Karpas-422 (cell line): ENCODE measurements at places on chromosomes 11 and 22. TPM values are rescaled to one million over a fixed set of nuclear protein-coding genes. Genes with fewer than 3 reads are reported as not detected.

Gene YIF1A
- 145 and 154 TPM in 2 replicates for total RNA-seq

Gene ZNF280B
- 2.5 and 10.3 TPM in 2 replicates for total RNA-seq

- H3K4me1 ChIP-seq: no peaks in the 10 kb centered on the region
- no peaks in the 10 kb centered on the region for H3K27me3 ChIP-seq
- peaks cover 4% of the 10 kb centered on the region; the same call in 1 of the 2 replicates for H3K36me3 ChIP-seq
- H3K27ac ChIP-seq: no peak overlapping the region
- no peak overlapping the region for H3K4me3 ChIP-seq
- no peak for DNase-seq
Measured at GRCh38 chr22:46237453-46238124, 12.5 kb downstream of the CDPF1 start.

GRCh38 chr11:125987066-125987641 lies 41.3 kb downstream of the VSIG10L2 start:
- no peaks in the 10 kb centered on the region for H3K4me1 ChIP-seq
- no peak overlapping the region for H3K4me3 ChIP-seq
- H3K27ac ChIP-seq: no peak overlapping the region
- no peak for DNase-seq

- no peak overlapping the region for H3K27ac ChIP-seq
- no peaks in the 10 kb centered on the region for H3K4me1 ChIP-seq
- no peaks in the 10 kb centered on the region for H3K36me3 ChIP-seq
- no peak for DNase-seq
Measured at GRCh38 chr11:36738292-36738861, 140.3 kb upstream of the RAG2 start.

- no peak for DNase-seq
- no peaks in the 10 kb centered on the region for H3K4me1 ChIP-seq
- no peaks in the 10 kb centered on the region for H3K27me3 ChIP-seq
- no peaks in the 10 kb centered on the region for H3K36me3 ChIP-seq
- H3K4me3 ChIP-seq: no peak overlapping the region
- H3K27ac ChIP-seq: no peak overlapping the region
Measured at GRCh38 chr11:65766535-65766934, 14.2 kb downstream of the AP5B1 start.

GRCh38 chr11:31355131-31355530 lies 14.4 kb downstream of the DCDC1 start:
- no peak overlapping the region for H3K4me3 ChIP-seq
- no peak overlapping the region for H3K27ac ChIP-seq
- H3K36me3 ChIP-seq: no peaks in the 10 kb centered on the region
- no peaks in the 10 kb centered on the region for H3K4me1 ChIP-seq

DNA sequence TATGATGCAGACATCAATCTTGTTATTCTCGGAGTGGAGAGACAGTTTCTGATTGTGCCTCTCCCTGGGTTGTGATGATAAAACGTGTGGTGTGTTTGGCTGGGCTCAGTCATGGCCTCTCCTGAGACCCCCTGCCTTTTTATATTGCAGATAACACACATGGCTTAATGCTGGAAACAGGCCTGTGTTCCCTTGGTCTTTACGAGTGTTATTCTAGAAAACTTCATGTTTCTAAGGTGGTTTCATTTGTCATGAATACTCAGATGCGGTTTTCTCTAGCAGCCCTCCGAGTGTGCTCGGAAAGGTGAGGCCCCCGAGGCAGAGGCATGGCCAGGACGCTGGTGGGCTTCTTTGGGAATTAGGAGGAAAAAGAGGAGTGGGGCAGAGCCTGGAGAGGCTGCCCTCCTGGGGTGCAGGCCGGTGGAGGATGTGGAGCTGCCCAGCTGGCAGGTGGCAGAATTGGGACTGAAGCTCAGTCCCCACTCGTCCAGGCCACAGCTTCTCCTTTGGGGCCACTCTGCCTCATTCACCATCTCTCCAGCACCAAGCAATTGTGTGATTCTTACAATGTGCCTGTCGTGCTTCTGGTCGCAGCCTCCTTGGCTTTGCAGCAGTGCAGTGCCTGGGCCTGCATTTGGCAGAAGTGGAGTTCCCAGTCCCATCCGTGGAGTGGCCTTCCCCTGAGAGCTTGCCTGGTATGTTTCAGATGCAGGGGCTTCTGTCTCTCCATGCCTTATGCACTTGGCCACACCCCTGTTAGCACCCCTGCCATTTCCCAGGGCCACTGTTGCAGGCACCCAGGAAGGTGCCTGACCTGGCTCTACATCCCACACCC lies 309.6 kb downstream of the TBC1D22A start:
- no peak for DNase-seq
- peaks cover 28% of the 10 kb centered on the region for H3K36me3 ChIP-seq
- H3K27ac ChIP-seq: no peak overlapping the region
- H3K4me1 ChIP-seq: no peaks in the 10 kb centered on the region
- H3K4me3 ChIP-seq: no peak overlapping the region
- no peaks in the 10 kb centered on the region for H3K27me3 ChIP-seq

- peaks cover 70% of the 10 kb centered on the region for H3K4me1 ChIP-seq
- no peaks in the 10 kb centered on the region for H3K27me3 ChIP-seq
- H3K4me3 ChIP-seq: peak overlapping the region; percentile 60
- DNase-seq: peak; percentile 90
- peak overlapping the region; percentile 98 for H3K27ac ChIP-seq
- no peaks in the 10 kb centered on the region for H3K36me3 ChIP-seq
Measured at GRCh38 chr22:18066181-18066859, 11.5 kb upstream of the PEX26 start.

- no peak overlapping the region for H3K4me3 ChIP-seq
- no peak overlapping the region for H3K27ac ChIP-seq
- no peak for DNase-seq
- H3K36me3 ChIP-seq: peaks cover 19% of the 10 kb centered on the region
- no peaks in the 10 kb centered on the region for H3K27me3 ChIP-seq
Measured at GRCh38 chr22:20571078-20571503, 63.7 kb downstream of the MED15 start.

DNA sequence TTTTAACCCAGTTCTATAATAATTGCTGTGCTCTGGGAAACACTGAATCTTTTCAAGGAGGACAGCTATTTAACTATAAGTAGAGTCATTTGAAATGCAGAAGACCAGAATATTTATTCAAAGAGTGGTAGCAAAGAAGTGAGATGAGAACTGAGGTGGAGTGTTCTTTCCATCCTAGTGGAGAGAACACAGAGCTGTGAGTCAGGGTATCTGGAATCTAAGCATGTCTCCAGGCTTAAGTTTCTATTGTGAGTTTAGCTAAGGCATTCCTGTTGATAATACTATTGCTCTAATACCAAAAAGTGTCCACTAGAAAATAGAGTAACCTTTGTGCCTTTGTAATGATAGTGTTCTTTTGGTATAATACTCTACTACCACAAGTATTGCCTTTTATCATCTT lies 32.4 kb downstream of the JAM3 start:
- DNase-seq: no peak
- H3K27ac ChIP-seq: no peak overlapping the region
- no peaks in the 10 kb centered on the region for H3K36me3 ChIP-seq
- H3K27me3 ChIP-seq: no peaks in the 10 kb centered on the region

- H3K27me3 ChIP-seq: no peaks in the 10 kb centered on the region
- no peaks in the 10 kb centered on the region for H3K36me3 ChIP-seq
Measured at GRCh38 chr22:22569218-22569617, 10.2 kb upstream of the PRAME start.

Gene SCUBE1
- not detected in 2 replicates for total RNA-seq

Gene CADM1
- total RNA-seq: 0.14 TPM in 1 of 2 replicates, not detected in the other

GRCh38 chr11:16193897-16194381 lies 162.4 kb downstream of the SOX6 start:
- DNase-seq: no peak
- H3K4me1 ChIP-seq: peaks cover 12% of the 10 kb centered on the region
- no peak overlapping the region for H3K4me3 ChIP-seq
- no peaks in the 10 kb centered on the region for H3K36me3 ChIP-seq
- no peaks in the 10 kb centered on the region for H3K27me3 ChIP-seq
- no peak overlapping the region for H3K27ac ChIP-seq

DNA sequence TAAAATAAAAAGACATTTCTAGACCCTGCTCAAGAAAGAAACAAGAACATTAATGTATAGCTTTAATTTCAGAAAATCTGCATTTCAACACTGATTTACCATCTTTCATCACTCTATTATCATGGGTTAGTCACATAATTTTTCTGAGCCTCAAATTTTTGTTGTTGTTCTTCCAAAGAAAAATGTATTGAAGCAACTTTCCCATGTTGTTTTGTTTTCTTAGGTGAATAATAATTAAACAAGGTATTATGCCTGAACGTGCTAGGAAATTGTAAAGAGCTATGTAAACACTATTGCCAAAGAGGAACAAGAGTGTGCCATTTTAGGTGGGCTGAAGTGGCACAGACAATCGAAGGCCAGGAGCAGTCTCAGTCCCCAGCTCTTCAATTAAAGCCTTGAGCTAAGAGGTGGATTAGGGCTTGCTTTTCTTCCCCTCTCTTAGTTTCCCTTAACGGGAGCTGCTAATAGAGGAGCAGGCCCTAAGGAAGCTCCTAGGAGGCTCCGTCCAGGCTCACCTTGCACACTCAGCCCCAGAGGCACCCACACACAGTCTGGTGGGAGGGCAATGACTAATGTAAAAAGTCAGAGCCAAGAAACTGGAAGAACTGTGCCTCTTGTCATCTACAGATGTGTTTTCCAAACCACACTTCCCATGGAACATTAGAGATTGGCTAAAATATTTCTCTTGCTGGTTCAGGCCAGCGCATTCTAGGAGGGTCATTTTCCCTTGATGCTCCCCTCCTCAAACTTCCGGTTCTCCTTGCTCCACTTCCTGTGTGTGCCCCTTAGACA lies 8.8 kb upstream of the UBASH3B start:
- H3K36me3 ChIP-seq: no peaks in the 10 kb centered on the region
- no peak overlapping the region for H3K4me3 ChIP-seq
- no peak for DNase-seq
- H3K27ac ChIP-seq: no peak overlapping the region
- H3K4me1 ChIP-seq: no peaks in the 10 kb centered on the region

DNA sequence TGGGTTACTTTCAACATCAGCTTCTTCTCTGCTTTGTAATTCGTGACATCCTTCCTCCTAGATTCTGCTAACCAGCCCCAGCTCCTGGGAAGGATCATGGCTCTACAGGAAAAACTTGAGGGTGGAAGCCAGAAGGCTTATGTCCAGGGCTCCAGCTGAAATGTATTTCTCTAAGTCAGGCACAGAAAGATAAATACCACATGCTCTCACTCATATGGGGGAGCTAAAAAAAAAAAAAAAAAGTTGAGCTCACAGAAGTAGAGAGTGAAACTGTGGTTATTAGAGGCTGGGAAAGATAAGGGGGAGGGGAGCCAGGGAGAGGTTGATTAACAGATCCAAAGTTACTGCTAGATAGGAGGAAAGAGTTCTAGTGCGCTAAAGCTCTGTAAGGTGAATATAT lies 74.9 kb downstream of the DSCAML1 start:
- no peak for DNase-seq
- no peaks in the 10 kb centered on the region for H3K36me3 ChIP-seq
- no peak overlapping the region for H3K4me3 ChIP-seq
- no peak overlapping the region for H3K27ac ChIP-seq
- no peaks in the 10 kb centered on the region for H3K4me1 ChIP-seq
- no peaks in the 10 kb centered on the region for H3K27me3 ChIP-seq

DNA sequence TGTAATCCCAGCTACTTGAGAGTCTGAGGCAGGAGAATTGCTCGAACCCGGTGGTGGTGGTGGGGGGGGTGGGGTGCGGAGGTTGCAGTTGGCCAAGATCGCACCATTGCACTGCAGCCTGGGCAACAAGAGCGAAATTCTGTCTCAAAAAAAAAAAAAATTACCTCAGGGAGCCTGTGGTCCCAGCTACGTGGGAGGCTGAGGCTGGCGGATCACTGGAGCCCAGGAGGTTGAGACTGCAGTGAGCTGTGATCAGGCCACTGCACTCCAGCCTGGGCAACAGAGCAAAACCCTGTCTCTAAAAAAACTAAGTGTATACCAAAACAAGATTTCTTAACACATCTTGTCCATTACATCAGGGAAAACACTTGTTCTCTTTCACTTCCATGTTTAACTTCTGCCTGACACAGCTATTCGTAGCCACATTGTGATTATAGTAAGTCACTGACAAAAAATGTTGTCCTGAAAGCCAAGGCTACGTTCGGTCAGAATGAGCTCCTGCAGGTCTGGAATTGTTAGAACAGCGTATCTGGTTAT lies 1.4 kb downstream of the TMEM80 start:
- H3K36me3 ChIP-seq: no peaks in the 10 kb centered on the region
- peak overlapping the region; percentile 84; the same call in 1 of the 2 replicates for H3K4me3 ChIP-seq
- peak; percentile 54 for DNase-seq
- no peaks in the 10 kb centered on the region for H3K27me3 ChIP-seq
- H3K27ac ChIP-seq: peak overlapping the region; percentile 96

Gene PGA5
- total RNA-seq: not detected in 2 replicates

GRCh38 chr11:35424157-35424940 lies 5.0 kb upstream of the SLC1A2 start:
- no peak overlapping the region for H3K4me3 ChIP-seq
- no peaks in the 10 kb centered on the region for H3K4me1 ChIP-seq
- H3K27me3 ChIP-seq: no peaks in the 10 kb centered on the region
- H3K36me3 ChIP-seq: no peaks in the 10 kb centered on the region

DNA sequence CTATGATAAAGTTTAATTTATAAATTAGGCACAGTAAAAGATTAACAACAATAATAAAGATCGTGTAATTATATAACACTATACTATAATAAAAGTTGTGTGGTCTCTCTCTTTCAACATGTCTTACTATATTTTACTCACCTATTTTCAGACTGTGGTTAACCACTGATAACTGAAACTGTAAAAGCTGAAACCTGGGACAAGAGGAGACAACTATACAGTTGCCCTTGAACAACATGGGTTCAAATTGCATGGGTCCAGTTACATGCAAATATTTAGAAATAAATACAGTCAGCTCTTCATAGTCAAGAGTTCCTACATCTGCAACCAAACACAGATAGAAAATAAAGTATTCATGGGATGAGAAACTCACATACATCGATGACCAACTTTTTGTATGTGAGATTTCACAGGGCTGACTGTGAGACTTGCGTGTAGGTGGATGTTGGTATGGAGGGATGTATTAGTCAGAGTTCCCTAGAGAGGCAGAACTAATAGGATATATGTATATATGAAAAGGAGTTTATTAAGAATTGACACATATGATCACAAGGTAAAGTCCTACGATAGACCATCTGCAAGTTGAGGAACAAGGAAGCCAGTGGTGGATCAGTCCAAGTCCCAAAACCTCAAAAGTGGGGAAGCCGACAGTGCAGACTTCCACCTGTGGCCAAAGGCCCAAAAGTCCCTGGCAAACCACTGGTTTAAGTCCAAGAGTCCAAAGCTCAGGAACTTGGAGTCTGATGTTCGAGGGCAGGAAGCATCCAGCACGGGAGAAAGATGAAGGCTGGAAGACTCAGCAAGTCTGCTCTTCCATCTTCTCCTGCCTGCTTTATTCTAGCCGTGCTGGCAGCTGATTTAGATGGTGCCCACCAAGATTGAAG lies 359.5 kb downstream of the INSC start:
- no peaks in the 10 kb centered on the region for H3K4me1 ChIP-seq
- H3K4me3 ChIP-seq: no peak overlapping the region
- H3K36me3 ChIP-seq: no peaks in the 10 kb centered on the region
- H3K27me3 ChIP-seq: no peaks in the 10 kb centered on the region; the same call in 1 of the 2 replicates

Gene F2
- total RNA-seq: not detected in 2 replicates

Gene TMEM191C
- 1.1 and 1.2 TPM in 2 replicates for total RNA-seq

- no peaks in the 10 kb centered on the region for H3K36me3 ChIP-seq
- H3K4me1 ChIP-seq: peaks cover 15% of the 10 kb centered on the region
- H3K27me3 ChIP-seq: no peaks in the 10 kb centered on the region
- no peak within 1 kb of the TSS for H3K4me3 ChIP-seq
Measured at GRCh38 chr11:123429913-123430720, at the start of gene GRAMD1B. TSS of gene GRAMD1B (plus strand) at chr11:123430269. CDS start at chr11:123430793, 524 bp downstream.

GRCh38 chr11:67272327-67273259 lies 6.3 kb downstream of the GRK2 start:
- H3K36me3 ChIP-seq: peaks cover 11% of the 10 kb centered on the region; the same call in 1 of the 2 replicates
- peak; percentile 87 for DNase-seq
- no peaks in the 10 kb centered on the region for H3K27me3 ChIP-seq
- H3K27ac ChIP-seq: peak overlapping the region; percentile 96
- H3K4me1 ChIP-seq: peaks cover 99% of the 10 kb centered on the region
